GOT3 (cell line): ENCODE measurements at places on chromosomes 7 and 10.

DNA sequence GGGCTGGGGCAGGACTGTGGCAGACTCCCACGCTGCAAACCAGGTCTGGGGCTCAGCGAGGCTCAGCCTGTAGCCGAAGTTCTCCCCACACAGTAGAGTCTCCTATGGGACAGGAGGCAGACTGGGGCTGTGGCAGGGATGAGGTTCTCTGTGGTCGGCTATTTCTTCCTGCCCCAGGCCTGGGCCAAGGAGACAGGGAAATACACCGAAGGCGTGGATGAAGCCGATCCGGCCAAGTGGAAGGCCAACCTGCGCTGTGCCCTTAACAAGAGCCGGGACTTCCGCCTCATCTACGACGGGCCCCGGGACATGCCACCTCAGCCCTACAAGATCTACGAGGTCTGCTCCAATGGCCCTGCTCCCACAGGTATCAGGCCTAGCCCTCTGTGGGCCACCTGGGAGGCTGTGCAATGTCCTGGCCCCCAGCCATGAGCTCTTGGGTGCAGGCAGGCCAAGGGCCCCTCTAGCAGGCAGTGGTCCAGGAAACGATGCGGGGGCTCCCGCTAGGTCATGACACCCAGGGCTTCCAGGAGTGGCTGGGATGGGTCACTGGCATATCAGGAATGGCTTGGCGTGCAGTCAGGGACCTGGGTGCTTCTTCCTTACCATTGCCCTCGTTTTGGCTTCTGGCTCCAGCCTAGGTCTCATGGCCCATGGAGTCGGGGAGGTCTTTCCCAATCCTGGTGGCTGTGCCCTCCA lies 8.1 kb downstream of the IRF5 start:
- DNase-seq, result no peak

- no peak for DNase-seq
Measured at GRCh38 chr10:3295582-3296151, 123.1 kb upstream of the PITRM1 start.

- DNase-seq, result no peak
Measured at GRCh38 chr10:74096777-74097176, 53.9 kb downstream of the AP3M1 start.

DNA sequence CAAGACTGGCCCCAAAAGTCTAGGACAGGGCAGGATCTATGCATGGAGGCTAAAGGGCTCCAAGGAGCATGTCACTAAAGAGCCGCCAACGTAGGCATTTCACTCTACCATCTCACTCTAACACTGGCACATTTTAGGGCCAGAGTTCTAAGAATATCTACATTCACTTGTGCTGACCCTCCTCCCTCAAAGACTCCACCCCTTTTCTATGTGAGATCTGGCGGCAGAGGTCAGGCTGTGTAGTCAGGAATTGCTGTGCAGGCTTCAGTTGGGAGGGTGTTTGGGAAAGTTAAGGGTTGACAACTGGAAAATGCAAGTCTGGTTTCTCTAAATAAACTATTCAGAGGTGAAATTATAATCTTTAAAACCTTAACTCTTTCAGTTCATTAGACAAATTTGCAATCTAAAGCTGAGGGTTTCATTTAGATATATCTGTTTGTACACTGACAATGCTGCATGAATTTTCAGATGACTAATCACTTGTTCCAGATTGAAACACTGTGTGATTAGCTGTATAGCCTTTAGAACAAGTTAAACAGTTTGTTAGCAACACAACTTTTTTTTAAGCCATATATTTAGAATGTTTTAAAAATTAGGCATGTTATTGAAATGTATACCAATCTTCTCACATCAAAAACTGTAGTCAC lies 18.2 kb downstream of the LMOD2 start:
- no peak for DNase-seq

DNA sequence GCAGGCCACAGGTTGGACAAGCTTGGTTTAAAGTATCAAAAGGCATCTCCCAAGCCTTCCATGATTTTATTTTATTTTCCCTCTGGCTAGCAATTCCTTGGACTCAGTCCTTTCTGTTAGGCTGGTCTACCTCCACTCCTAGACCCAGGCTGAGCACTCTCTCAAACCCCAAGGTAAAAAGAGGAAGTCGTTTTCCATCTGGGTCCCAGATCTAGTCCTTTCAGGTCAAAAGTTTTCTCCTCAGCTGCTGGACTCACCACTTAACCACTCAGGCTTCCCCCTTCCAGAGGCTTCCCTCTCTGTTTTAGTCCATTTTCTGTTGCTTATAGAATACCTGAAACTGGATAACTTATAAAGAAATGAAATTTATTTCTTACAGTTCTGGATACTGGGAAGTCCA lies 252.3 kb upstream of the MKLN1 start:
- no peak for DNase-seq

GRCh38 chr7:157565201-157565626 lies 228.4 kb downstream of the DNAJB6 start:
- no peak for DNase-seq

DNA sequence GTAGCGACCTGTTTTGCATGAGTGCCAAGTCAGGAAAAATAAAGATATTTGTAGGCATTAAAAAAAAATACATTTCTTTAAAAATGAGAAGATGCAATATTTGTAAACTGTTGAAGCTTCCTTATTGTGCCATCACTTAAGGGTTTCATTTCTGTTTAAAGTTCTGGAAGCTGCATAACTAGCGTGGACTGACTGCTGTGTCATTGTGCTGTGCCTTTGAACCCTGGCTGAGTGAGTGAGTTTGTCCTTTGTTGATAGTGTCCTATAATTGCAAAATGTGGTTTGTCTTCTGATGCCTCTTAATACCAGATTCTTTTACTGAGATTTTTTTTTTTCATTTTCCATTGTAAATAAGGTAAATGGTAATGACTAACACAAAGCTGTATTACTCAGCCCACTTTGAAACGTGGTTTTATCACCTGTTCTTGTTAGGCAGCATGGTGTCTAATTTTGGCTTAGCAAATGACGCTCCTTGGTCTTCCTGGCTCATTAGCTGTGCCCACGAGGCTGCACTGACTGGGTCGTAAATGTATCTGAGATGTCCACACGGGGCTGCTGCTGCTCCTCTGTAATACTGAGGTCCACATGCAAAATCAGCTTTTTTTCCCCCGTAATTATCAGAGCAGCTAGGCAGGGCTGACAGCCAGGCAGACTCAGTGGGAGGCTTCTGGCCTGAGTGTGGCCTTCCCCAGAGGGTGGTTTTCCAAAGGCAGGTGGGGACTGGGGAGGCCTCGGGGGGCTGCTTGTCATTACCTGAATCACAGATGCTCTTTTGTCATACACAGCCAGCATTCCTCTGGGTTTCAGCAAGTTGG lies 14.8 kb downstream of the ZSCAN25 start:
- no peak for DNase-seq

DNA sequence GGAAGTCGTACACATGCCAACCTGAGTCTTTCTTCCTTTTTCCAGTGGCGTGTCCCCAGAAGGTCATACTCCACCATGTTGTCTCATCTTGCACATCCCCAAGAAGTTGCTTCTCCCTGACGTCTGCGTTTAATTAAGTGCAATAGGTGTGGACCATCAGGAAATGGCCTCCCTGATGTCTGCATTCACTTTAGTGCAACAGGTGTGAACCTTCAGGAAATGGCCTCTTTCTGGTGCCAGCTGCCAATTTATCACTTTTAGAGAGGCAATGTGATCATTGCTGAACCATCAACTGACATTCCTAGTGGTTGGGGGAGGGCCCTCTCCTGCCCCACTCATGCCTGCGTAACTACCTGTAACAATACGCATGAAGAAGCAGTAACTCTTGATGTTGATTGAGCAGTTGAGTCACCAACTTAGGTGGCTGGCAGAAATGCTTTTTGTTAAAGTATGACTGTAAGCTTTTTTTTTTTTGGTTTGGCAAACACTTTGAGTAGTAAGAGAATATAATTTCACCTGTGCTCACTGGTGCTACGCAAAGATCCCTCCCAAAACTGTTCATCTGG lies 25.8 kb downstream of the SCIN start:
- DNase-seq, result no peak

DNA sequence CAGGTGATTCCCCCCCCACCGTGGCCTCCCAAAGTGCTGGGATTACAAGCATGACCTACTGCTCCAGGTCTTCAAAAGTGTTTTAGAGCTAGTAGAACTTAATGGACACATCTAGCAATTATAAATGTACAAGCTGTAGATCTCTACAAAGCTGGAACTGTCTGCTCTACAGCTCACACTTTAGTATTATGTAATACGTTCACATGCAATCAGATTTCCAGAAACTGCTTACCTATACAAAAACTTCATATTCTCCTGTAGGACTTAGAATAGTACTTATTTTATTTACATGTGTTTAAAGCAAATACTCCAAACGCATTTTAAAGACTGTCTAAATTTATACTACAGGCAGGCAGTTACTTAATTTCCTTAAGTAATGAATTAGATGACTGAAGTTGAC lies 39.2 kb upstream of the ASL start:
- no peak for DNase-seq

- no peak for DNase-seq
Measured at GRCh38 chr7:87545760-87546159, 54.9 kb downstream of the ABCB1 start.

- DNase-seq, result no peak
Measured at GRCh38 chr10:25604591-25604990, 329.4 kb upstream of the MYO3A start.
